ENCODE measurements at places on chromosomes 16 and 17.
A peak's percentile ranks its signal among the peaks of the same experiment; 100 is the strongest.

DNA sequence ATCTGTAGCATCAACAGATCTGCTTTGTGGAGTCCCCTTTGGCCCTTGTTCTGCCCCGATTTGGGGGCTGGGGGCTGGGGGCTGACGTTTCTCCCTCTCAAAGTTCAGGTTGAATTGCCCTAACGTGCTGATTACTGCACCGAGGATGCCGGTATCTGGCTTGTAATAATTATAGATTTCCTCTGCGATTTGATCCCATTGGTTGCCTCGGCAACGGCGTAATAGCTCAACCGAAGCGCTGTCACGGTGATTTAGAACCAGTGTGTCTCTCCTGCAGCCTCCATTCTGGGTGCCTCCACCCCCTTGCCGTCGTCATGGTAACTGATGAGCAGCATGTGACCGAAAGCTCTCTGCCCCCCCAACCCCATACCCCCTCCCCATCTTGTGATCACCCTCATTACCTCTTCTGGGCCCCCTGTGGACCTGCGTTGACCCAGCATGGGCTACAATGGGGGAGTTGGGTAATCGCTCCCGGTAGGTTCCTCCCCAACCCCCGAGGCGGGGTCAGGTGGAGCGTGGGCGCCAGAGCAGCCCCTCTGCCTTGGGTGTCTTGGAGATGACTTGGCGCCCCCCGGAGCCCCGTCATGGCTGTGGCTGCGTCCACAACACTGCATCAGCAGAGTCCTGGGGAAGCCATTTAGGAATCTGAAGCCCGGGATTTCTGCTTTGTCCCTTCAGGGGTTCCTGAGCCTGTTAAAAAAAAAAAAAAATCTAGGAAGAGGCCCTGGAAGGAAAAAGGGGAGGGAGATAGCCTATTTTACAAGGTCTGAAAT is 38.4 kb downstream of the ABAT start:
- DNase-seq, result peak; percentile 47

DNA sequence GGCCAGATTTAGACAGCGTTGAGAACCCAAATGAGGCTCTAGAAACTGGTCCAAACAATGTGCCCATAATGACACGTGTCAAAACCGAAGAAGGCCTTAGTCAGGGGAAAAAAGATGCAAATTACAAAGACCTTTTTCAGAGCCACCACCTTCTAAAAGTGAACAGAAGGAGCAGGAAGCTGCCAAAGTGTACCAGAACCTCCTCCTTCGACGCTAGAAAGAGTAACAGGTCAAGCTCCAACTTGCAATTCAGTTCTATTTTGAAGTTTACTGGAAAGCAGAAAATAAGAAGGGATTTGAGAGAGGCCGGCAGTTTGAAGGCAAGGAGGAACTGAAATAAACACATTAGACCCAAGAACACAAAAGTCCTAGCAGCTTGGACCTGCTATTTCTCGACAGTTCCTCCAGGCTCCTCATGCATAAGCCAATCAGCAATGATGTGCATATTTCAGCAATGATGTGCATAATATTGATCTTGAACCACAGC is 61.8 kb downstream of the XYLT1 start:
- DNase-seq, result no peak

- no peak for DNase-seq
These were observed 107.4 kb downstream of the PARN start for GRCh38 chr16:14522671-14523070.

GRCh38 chr16:54508351-54508750 is 221.8 kb upstream of the IRX3 start:
- DNase-seq, result no peak

DNA sequence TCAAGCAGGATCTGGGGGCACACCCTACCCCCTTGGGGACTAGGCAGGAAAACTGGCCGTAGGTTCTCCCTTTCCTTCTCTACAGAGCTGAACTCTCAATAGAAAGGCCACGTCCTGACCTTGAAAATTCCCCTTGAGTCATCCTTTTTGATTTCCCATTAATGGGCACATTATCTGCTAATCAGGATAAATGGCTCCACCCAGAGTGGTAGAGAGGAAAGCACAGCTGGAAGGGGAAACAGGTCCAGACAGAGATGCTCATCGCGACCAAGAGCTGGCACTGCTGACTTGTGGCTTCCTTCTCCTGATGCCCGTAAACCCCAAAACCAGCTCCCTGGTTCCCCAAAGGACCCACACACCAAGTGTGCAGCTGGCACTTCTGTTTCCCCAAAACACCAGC is 206.5 kb upstream of the CDH5 start:
- DNase-seq, result no peak

DNA sequence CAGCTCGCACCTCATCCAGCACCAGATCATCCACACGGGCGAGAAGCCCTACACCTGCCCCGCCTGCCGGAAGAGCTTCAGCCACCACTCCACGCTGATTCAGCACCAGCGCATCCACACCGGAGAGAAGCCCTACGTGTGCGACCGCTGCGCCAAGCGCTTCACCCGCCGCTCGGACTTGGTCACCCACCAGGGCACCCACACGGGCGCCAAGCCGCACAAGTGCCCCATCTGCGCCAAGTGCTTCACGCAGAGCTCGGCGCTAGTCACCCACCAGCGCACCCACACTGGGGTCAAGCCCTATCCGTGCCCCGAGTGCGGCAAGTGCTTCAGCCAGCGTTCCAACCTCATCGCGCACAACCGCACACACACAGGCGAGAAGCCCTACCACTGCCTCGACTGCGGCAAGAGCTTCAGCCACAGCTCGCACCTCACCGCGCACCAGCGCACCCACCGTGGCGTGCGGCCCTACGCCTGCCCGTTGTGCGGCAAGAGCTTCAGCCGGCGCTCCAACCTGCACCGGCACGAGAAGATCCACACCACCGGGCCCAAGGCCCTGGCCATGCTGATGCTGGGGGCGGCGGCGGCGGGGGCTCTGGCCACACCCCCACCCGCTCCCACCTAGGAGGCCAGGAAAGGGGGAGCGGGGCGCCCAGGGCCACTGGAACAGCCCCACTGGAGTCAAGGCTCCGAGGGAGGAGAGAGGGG is 7.5 kb downstream of the ZNF205 start:
- no peak for DNase-seq

DNA sequence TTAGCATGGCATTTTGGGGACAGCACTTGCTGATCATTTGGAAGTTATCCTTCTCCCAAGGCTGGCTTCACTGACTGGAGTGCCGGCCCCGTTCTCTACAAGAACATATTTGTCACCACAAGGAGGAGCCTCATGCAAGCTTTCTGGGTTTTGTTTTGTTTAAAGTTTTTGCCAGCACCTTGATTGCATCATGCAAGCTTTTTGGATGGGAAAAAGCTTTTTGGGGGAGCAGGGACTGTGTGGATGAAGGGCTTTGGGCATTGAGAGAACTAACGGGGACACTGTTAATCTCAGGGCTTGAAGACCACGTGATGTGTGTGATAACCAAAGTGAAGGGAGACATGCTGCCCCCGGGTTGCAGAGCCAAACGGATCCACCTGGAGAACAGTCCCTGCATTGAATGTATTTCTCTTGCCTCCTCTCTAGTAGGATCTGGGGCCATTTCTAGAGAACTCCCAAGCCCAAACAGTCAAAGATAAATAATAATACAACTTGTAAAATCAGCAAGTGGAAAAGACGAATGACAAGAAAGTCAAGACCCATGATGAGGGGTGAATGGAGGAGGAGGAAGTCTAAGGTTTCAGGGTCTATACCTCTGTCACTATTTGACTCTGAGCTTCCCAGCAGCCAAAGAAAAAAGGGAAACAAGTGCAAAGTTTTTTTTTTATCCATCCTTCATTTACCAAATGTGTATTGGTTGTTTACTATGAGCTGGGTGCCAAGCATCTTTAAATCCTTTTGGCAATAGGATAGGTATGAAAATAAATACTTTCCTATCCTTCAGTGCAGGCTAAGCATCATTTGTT is 17.2 kb downstream of the TMEM114 start:
- peak; percentile 37 for DNase-seq

GRCh38 chr17:80531400-80531799 is 13.2 kb upstream of the RPTOR start:
- DNase-seq, result no peak

GRCh38 chr17:79019632-79020584 is 4.1 kb upstream of the C1QTNF1 start:
- no peak for DNase-seq

DNA sequence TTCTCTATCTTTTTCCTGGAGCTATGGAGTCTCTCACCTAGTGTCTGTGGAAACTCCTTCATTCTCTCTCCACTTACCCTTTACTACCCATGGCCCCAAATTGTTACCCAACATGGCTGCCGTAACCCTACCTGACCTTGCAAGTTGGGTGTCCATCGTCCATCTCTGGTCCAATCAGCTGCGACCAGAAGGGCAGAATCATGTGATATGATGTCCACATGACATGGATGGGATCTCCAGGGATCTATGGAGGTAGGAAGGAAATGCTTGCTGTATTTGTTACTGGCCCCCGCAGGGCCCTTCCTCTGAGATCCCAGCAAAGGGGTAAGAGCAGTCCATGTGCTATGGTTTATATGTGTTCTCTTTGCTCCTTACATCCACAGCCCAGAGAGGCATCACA is 8.0 kb upstream of the DRC7 start:
- DNase-seq, result no peak

GRCh38 chr17:48626245-48627117 is at the start of gene HOXB9:
Gene HOXB9, minus strand, starts transcription at chr17:48626358. Its CDS starts 89 bp downstream, at chr17:48626269.
- DNase-seq, result peak; percentile 74

DNA sequence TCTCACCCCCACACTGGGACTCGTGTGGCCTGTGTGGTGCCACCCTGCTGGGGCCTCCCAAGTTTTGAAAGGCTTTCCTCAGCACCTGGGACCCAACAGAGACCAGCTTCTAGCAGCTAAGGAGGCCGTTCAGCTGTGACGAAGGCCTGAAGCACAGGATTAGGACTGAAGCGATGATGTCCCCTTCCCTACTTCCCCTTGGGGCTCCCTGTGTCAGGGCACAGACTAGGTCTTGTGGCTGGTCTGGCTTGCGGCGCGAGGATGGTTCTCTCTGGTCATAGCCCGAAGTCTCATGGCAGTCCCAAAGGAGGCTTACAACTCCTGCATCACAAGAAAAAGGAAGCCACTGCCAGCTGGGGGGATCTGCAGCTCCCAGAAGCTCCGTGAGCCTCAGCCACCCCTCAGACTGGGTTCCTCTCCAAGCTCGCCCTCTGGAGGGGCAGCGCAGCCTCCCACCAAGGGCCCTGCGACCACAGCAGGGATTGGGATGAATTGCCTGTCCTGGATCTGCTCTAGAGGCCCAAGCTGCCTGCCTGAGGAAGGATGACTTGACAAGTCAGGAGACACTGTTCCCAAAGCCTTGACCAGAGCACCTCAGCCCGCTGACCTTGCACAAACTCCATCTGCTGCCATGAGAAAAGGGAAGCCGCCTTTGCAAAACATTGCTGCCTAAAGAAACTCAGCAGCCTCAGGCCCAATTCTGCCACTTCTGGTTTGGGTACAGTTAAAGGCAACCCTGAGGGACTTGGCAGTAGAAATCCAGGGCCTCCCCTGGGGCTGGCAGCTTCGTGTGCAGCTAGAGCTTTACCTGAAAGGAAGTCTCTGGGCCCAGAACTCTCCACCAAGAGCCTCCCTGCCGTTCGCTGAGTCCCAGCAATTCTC is 27.4 kb downstream of the STH start:
- no peak for DNase-seq

GRCh38 chr17:40345161-40345993 is 19.2 kb downstream of the GJD3 start:
- DNase-seq, result peak; percentile 89

- DNase-seq, result no peak
These were observed 24.9 kb downstream of the CCL4 start for GRCh38 chr17:36128411-36128978.

GRCh38 chr16:90002759-90003158 is 16.5 kb downstream of the DBNDD1 start:
- no peak for DNase-seq

GRCh38 chr16:58853854-58854791 is 120.0 kb upstream of the GOT2 start:
- DNase-seq, result no peak

- DNase-seq, result no peak
These were observed 18.5 kb downstream of the NLRP1 start for GRCh38 chr17:5565808-5566207.

GRCh38 chr16:23113185-23113584 is 36.1 kb downstream of the USP31 start:
- no peak for DNase-seq

DNA sequence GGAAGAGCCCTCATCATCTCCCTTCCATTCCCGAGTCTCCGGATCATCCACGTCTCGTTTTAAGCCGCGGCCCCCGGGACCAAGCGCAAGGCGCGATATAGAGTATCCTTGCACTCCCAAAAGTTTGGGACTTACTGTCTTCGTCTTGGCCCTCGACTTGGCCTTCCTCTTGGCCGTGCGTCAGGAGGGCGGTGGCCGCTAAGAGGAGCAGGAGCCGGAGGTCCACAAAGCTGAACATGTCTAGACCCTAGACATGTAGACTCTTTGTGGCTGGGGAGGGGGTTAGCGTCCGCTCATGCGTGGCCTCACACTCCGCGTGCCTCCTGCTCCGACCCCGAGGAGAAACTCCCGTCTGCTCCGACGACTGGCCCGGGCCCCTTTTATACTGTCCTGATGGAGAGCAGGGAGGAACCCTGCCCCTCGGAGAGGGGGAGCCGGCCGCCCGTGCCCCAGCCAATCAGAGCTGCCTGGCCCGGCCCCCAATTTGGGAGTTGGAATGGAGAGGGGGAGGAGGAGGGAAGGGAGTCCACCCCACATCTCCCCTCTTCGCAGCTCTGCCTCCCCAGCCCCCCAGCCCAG is at the start of gene COL1A1:
Gene COL1A1, minus strand, starts transcription at position 356 of the 579 bp plus-strand sequence. Its CDS starts 118 bp downstream, at position 238.
- peak; percentile 70 for DNase-seq

DNA sequence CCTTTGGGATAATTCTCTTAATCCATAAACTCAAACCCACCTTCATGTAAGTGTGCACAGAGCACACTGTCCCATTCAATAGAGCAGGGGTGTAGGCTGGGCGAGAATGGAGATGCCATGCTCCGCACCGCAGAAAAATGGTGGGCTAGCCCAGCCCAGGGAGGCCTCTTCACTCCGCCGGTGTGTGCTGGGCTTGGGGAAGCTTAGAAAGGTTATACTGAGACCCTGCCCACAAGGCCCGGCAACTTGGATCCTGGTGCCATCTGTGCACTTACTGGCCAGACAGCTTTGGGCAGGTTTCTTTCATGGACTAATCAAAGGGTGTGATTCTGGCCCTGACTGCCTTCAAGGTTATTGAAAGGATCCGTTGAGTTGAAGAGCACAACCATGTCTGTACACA is 3.7 kb upstream of the STAT5A start:
- no peak for DNase-seq

GRCh38 chr16:89164436-89164835 is 7.1 kb upstream of the CDH15 start:
- DNase-seq, result no peak

DNA sequence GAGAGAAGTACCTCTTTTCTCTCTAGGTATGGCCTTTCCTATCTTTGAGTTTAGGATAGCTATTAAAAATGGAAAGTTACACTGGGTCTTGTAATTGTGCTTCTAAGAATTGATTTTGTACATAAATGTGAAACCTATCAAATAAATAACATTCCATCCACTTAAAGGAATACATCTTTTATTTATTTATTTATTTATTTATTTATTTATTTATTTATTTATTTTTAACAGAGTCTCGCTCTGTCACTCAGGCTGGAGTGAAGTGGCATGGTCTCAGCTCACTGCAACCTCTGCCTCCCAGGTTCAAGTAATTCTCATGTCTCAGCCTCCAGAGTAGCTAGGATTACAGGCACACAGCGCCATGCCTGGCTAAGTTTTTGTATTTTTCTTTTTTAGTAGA is 1114.0 kb upstream of the EEF2KMT start:
- DNase-seq, result no peak

All from right kidney (tissue), 9 donors.